ENCODE measurements at places on chromosomes 16 and 17.

DNA sequence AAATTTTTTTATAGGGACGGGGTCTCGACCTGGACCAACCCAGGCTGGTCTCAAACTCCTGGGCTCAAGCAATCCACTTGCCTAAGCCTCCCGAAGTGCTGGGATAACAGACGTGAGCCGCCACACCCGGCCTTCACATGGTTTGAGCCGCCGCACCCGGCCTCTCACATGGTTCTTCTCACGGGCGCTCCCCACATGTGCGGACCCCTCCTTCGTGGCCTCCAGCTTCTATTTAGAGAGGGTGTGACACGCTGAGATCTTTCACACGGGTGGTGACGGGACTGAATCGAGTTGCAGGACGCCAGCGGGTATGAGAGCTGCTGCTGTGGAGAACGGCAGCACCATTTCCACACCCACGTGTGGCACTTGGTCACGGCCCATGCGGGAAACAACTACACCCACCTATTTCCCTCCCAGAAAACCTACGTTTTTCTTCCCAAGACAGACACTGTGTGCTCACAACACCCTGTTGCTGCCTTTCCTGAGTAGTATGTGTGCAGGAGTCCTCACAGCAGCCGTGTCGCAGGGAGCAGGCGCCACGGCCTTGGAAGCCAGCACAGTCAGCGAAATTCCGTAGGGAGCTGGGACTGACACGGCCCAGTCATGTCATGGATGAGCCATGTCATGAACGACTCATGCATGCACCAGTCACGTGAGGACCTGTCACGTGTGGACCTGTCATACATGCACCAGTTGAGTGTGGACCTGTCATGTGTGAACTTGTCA is 20.1 kb upstream of the ACSF3 start:
- DNase-seq: no peak

- DNase-seq: no peak
Measured at GRCh38 chr17:83014297-83014696, 65.1 kb upstream of the METRNL start.

DNA sequence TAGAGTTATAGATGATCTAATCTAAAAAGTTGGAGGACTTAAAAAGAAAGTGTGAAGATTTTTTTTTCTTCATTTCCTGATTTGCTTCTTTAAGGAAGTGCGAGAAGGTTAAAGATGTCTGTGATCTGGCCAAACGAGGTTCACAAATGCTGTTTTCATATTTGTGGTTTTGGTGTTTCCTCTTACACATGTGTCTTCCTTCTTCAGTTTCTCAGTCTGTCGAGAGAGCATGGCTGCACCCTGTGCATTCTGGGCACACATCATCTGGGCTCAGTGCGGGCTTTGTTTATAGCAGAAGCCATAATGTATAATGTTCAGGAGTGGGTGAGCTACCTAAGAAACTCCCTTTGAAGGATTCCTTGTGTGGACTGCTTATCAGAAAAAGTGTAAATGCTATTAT is 260.4 kb upstream of the TBX2 start:
- DNase-seq: peak; percentile 38

GRCh38 chr17:71142333-71142732 is 973.0 kb downstream of the KCNJ2 start:
- DNase-seq: no peak

DNA sequence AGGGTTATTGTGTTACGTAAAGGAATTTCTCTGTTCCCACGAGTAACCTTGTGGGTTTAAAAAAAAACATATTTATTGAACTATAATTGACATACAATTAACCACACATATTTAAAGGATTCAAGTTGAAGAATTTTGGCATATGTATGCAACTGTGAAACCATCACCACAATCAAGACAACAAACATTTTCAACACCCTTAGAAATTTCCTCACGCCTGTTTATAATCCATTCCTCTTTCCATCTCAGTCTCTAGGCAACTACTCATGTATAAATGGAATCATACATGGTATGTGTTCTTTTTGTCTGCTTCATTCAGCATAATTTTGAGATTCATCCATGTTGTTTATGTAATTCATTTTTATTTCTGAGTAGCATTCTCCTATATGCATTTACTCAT is 104.0 kb downstream of the MRTFB start:
- DNase-seq: no peak

Data from stimulated activated naive CD8-positive, alpha-beta T cell treated with anti-CD3 and anti-CD28 coated beads, Interleukin-15, amount 100 ng/mL, for 72 hours (primary cell).